ENCODE measurements at places on chromosomes 16 and 17.

- no peak for DNase-seq
These were observed 29.1 kb downstream of the EFCAB13 start for GRCh38 chr17:47352848-47353247.

DNA sequence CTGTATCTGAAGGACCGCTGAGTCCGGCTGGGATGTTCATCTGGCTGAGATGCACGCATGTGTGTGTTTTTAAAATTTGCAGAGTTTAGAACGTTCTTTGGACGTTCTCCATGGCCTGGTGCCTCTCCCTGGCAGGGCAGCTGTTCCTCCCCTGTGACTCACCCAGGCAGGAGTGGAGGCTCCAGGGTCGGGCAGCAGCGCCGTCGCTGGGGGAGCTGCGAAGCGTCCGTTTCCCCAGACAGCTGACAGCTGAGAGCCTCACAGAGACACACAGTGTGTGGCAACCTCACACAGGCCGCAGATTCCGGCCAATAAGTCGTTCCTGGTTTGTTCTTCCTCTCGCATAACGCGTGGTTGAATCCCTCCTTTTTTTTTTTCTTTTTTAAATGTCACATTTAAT, 80.6 kb downstream of the OR1D5 start:
- no peak for DNase-seq

GRCh38 chr16:48531011-48531962, 78.7 kb downstream of the N4BP1 start:
- no peak for DNase-seq

DNA sequence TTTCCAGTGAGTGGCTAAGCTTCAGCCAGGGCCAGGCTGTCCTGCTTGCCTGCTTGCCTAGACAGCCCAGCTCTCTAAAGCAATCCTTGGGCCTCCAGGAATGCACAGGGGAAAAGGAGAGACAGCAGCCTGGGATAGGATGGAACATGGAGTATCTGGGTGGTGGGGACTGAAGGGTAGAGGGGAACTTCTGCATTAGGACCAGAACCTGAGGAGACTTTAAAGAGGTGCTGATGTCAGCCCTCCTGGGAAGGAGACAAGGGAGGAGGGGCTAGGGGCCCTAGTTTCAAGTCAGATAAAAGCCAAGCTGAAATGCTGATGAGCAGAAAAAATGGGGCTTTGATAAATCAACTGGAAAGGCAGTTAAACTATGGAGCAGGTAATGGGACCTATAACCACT, 1.8 kb downstream of the HOXB7 start:
- no peak for DNase-seq

DNA sequence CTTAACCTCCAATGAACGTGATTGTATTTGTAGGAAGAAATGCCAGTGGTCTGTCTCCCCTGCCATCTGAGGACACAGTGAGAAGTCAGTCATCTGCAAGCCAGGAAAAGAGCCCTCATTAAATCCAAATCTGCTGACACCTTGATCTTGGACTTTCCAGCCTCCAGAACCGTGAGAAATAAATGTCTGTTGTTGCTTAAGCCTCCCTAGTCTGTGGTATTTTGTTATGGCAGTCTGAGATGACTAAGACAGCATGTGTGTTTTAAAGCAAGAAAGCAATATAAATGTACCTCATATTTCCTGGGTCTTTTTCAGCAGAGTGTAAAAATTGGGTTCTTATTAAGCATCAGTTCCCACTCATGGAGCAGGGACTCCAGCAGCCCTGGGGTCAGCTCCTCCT, 177.9 kb upstream of the NLRP1 start:
- no peak for DNase-seq

- no peak for DNase-seq
These were observed 1.1 kb upstream of the STUB1 start for GRCh38 chr16:678858-679813.

DNA sequence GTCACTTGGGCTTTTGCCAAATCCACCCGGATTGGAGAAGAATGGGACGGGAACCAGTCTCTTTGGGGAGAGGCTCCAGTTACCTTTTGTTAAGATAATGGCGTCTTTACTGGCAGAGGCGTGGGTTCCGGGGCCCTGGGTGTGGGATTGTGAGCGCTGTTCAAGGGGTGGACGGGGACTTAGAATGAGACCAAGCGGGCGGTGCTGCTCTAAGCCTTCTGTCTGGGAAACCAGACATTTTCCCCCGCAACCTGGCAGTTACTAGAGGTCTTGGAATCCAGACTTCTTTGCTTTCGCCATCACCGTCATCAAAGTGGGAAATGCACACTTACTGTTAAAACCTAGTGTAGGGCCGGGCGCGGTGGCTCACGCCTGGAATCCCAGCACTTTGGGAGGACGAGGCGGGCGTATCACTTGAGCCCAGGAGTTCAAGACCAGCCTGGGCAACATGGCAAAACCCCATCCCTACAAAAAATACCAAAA, 706 bp downstream of the TEN1 start:
- DNase-seq = no peak

- DNase-seq = no peak
These were observed 35.5 kb downstream of the CLUAP1 start for GRCh38 chr16:3536271-3536731.

GRCh38 chr17:82031885-82032627, 578 bp downstream of the RAC3 start:
- DNase-seq = no peak

GRCh38 chr17:17467720-17468119, 9.1 kb upstream of the MED9 start:
- DNase-seq = no peak

DNA sequence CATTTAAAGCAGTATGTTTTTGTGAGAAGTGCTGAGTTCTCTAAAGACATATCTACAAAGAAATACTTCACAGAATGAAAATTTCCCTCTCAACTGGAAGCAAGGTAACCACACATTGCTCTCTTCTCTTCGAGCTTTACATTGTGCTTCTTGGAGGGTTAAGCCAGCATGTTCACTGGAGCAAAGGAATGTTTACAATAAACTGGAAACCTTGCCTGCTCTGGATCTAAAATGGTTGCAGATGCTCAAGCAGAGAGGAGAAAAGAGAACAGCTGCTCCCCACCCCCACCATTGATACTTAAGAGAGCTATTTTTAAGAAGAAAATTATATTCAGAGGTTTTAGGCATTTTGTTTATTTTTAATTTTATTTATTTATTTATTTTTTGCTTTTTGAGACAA, 213.1 kb downstream of the CEP112 start:
- DNase-seq = no peak

DNA sequence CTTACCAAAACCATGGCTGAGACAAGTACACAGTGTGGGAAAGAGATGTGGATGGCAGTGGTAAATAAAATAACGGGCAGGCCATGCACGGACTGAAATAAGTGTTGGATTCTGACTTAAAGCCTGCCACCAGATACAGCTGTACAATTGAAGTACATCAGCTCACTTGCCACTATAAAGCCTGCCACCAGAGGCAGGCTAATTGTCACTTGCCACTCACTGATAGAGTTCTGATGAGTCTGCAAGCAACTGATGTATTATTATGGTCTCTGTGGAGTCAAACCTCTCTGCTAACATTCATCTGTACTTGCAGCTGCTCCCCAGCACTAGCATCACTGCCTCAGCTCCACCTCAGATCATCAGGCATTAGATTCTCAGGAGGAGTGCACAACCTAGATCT, 93.0 kb downstream of the CYTH1 start:
- DNase-seq = no peak

- DNase-seq = no peak
These were observed 2.2 kb upstream of the PELP1 start for GRCh38 chr17:4706121-4706520.

DNA sequence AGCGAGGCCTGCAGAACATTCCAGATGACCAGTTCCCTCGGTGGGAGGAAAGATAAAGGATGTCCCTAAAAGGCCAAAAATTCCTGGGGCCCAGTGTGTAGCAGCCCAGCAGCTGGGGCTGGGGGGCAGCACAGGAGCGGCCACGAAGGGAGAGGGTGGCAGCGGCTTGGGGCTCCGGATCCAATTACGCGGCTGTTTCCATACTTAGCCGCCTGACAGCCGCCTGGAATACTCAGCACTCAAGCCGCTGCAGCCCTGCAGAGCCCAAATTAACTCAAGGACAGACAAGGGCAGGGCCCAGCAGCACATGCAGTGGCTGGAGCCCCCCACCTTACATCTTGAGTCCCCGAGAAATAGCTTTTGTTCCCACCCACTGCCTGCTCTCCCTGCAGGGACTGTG, 1.3 kb downstream of the SRL start:
- DNase-seq = no peak

DNA sequence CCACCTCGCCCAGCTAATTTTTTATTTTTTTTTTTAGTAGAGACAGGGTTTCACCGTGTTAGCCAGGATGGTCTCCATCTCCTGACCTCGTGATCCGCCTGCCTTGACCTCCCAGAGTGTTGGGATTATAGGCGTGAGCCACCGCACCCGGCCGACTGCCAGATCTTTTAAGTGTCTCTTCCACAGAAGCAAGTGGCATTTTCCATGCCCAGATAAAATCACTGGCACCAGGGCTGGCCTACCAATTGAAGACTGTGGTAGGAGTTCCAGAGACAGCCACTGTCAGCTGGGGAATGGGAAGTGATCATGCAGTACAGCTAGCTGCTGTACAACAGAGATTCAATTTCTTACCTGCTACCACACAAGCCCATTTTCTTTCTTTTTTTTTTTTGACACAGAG, 17.9 kb downstream of the CNP start:
- DNase-seq = no peak

GRCh38 chr17:248337-249235, 67.1 kb upstream of the DOC2B start:
- no peak for DNase-seq

GRCh38 chr17:28097901-28098300, 55.4 kb downstream of the NLK start:
- no peak for DNase-seq

GRCh38 chr16:72394526-72394925, 222.6 kb upstream of the PMFBP1 start:
- DNase-seq = no peak

DNA sequence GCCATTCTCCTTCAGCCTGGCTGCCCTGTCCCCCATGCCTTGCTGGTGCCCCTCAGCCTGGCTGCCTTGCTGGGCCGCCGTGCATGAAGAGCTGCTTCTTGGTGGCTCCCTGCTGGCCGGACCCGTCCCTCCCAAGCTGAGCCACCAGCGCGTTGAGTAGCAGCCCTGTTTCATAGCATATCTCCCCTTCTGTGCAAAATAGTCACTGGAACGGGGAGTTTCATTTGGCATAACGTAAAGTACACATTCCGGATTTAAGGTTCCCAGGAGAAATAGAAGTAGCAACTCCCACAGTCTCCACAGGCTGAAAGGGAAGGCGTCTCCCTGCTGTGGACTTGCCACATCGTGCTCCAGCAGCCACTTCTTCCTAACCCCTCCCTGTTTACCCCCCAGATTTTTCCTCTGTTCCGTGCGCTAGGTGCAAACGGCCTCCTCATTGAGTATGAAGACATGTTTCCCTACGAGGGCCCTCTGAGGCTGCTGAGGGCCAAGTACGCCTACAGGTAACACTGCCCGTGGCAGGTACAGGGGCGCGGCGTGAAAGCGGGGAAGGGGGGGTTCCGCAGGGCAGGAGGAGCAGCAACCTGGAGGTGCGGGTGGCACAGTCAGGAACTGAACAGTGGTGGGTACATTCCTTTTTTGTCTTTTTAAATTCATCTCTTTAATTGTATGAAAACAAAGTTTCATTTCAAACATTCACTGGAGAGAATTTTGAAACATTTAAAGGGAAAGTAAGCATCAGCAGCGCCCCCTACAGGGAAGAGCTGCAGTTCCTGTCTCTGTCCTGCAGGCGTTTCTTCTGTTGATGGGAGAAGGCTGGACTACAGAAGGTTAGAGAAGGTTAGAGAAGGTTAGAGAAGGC, 5.8 kb upstream of the OGFOD3 start:
- DNase-seq = no peak

DNA sequence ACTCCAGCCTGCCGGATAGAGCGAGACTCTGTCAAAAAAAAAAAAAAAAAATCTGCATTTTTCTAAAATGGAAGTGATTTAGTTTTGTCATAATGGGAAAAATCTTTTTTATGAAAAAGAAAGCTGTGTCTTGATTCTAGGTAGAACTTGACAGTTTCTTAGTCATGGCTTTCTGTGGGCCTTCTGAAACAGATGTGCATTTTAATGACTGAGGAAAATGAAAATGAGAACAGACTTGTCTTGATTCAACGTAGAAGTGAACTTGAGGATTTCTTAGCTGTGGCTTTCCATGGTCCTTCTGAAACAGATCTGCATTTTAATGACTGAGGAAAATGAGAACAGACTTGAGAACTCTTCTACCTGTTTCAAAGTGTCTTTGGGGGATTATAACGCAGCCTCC, 171.7 kb downstream of the VPS53 start:
- DNase-seq = no peak

- no peak for DNase-seq
These were observed 63.8 kb downstream of the SYCE1L start for GRCh38 chr16:77262971-77263370.

- no peak for DNase-seq
These were observed 8.7 kb downstream of the ZDHHC7 start for GRCh38 chr16:85002608-85003007.

- DNase-seq = no peak
These were observed at the start of gene TMEM204 for GRCh38 chr16:1533443-1533951. Gene TMEM204 (plus strand): TSS chr16:1533666. CDS start chr16:1534276, 610 bp downstream.

- DNase-seq = no peak
These were observed 6.8 kb upstream of the ZNF594 start for GRCh38 chr17:5198472-5198871.

DNA sequence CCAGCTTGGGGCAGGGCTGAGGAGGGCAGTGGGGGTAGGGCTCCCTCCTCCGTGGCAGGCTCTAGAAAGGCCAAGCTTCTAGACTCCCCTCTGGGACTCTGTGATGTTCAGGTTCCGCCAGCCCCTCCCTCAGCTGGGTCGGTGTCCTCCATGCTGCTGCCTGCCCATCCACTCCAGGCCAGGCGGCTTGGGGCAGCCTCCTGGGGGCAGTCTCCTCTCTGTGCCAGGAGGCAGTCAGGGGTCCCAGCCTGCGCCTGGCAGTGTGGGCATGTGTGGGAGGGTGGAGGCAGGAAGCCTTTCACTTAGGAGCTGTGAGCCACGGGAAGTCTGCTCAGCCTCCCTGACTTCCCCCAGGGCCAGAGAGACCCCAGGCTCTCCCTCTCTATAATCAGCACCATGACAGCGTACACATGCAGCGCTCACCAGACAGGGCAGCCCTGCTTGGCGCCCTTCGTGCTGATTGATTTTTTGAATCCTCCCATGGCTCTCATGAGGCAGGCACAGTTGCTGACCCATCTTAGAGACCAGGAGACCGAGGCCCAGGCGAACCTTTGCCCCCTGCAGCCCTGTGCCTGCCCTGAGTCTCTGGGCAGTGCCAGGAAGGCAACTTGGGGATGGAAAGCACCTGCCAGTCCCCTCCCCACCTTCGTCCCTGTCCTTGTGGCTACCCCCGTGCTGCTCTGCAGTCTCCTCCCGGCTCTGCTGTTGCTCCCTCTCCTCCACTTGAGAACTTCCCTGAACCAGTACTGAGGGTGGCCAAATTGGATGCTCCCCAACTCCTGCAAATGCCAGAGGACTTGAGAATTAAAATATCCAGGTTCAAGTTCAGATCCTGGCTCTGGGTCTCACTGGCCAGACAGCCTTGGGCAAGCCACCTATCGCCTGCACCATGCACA, 234.7 kb upstream of the GSE1 start:
- no peak for DNase-seq

- DNase-seq = no peak
These were observed 8.7 kb downstream of the CCL17 start for GRCh38 chr16:57413301-57413730.

- no peak for DNase-seq
These were observed 971 bp downstream of the MINK1 start for GRCh38 chr17:4833941-4834680.

- no peak for DNase-seq
These were observed 68.5 kb downstream of the CDC27 start for GRCh38 chr17:47120521-47121095.

All from esophagus squamous epithelium (tissue), 5 donors.